ENCODE measurements at places on chromosomes 11 and 22.
A peak's percentile ranks its signal among the peaks of the same experiment; 100 is the strongest.

DNA sequence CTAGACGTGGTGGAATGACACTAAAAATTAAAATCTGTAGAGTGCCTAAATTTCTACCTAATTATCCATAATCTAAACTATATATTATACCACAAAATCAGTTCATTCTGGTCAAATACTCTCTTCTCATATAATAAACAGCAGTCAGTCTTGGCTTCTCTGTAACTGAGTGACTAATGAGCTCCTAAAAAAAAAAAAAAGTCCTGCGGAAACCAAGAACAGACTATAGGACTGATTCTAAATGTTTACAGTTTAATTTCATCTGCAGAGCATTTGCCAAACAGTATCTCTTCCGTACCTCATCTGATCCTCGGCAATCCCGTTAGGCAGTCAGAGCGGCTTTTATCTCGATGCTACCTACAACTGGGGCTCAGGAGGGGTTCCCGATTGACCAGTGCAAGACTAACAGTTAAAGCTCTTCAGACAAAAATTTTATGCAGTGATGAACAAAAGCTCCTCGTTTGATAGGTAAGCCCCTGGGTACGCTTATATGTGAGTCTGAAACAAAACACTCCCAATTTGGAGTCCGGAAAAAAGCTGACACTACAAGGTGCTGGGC is 686 bp downstream of the KIF18A start:
- no peak for DNase-seq

DNA sequence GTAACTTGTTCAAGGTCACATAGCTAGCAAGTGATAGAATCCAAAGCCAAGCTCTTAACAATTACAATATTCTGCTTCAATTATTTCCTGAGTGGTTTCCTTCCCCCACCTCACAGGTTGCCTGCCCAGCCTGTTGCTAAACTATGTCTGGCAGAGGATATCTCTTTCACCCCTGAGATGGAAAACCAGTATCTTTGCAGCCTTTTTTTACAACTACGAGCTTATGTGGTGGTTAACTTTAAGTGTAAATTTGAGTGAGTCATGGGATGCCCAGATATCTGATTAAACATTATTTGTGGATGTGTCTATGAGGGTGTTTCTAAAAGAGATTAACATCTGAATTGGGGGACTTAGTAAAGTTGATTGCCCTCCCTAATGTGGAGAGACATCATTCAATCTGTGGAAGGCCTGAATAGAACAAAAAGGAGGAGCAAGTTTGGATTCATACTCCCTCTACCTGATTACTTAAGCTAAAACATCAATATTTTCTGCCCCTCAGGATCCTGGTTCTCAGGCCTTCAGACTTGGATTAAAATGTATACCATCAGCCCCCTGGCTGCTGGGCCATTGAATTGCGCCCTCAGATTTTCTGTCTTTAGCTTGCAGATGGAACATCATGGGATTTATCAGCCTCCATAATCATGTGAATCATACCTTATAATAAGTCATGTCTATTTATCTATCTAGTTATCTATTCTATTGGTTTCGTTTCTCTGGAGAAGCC is 911.9 kb downstream of the METTL15 start:
- DNase-seq: no peak

GRCh38 chr22:44719586-44720368 is 17.8 kb downstream of the PRR5 start:
- no peak for DNase-seq

GRCh38 chr11:32420937-32421901 is 14.1 kb downstream of the WT1 start:
- no peak for DNase-seq

- DNase-seq: no peak
Measured at GRCh38 chr22:45218976-45219375, 21.7 kb downstream of the KIAA0930 start.

- no peak for DNase-seq
Measured at GRCh38 chr11:122789907-122790306, 48.4 kb upstream of the CRTAM start.

DNA sequence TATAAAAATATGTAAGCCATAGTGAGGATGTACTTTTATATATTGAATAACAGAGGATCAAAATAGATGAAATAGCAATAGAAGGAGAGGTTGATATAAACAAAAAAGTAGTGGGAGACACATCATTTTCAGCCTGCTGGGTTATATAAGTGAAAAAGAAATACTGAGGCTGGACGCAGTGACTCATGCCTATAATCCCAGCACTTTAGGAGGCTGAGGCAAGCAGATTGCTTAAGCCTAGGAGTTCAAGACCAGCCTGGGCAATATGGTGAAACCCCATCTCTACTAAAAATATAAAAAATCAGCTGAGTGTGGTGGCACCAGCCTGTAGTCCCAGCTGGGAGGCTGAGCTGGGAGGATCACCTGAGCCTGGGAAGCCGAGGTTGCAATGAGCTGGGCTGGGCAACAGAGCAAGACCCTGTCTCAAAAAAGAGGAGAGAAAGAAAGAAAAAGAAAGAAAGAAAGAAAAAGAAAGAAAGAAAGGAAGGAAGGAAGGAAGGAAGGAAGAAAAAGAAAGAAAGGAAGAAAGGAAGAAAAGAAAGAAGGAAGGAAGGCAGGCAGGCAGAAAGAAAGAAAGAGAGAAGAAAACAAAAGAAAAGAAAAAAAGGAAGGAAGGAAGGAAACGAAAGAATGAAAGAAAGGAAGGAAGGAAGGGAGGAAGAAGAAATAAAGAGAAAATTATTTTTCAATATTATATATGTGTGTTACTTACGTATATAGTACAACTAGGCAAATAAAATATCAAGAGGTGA is 7.0 kb upstream of the P2RY2 start:
- DNase-seq: no peak

DNA sequence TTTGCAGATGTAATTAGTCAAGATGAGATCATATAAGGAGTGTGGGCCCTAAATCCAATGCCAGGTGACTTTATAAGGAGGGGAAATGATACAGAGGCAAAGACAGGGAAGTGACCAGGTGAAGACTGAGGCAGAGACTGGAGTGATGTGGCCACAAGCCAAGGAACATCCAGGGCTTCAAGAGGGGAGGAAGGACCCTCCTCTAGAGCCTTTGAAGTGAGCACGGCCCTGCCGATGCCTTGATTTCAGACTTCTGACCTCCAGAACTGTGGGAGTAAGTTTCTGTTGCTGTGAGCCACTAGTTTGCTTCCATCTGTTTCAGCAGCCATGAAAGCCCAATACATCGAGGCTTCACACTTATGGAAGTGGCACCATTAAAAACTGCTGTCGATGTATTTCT is 78.7 kb downstream of the SHANK2 start:
- no peak for DNase-seq

GRCh38 chr11:65554057-65554818 is 3.9 kb downstream of the LTBP3 start:
- no peak for DNase-seq

DNA sequence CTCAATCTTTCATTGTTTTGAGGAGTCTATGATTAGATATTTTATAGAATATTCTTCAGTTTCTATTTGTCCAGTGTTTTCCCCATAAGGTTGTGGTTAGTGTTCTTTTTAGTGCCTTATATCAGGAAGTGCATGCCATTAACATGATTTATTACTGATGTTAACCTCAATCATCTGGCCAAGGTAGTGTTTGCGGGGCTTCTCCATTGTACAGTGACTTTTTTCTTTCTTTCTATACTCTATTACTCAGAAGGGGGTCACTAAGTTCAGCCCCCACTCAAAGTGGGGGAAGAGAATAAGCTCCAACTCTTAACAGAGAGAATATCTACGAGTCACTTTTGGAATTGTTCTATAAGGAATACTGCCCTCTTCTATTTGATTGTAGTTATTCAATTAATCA is 415.8 kb downstream of the DYNC2H1 start:
- DNase-seq: no peak

- no peak for DNase-seq
Measured at GRCh38 chr11:62909107-62909894, 11.9 kb downstream of the CHRM1 start.

DNA sequence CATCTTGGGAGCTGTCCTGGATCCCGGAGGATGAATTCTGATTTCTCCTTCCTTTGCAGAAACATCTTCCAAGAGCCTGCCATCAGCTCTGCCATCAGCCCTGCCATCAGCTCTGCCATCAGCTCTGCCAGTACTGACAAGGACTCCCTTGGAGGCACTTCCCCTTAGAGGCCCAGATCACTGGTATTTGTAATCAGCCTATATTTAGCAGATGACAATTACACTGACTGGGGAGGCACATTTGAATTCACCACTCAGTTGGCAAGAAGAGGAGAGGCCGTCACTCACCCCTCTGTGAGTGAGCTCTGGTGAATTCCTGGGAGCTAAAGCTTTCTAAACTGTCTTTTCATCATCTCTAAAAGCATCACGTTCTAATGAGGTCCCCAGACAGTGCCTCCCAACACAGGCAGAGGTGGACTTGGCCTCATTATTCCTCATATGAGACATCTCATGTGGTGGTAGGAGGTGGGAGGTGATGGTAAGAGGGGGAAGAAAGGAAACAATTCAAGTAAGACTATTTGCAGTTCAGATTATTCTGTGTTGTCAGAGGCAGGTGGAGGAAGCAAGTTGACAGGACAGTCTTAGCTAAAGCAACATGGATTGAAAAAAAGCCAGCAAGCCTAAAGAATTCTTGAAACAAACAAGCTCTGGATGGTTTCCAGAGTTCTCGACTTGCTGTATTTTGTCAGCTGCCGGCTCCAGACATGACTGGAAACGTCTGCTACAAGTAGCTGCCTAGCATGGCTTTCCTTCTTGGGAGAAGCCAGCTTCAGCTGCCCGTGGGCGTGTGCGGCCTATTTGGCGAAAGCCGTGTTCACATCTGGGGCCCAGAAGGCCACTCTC is 771.7 kb downstream of the TBC1D22A start:
- DNase-seq: no peak

DNA sequence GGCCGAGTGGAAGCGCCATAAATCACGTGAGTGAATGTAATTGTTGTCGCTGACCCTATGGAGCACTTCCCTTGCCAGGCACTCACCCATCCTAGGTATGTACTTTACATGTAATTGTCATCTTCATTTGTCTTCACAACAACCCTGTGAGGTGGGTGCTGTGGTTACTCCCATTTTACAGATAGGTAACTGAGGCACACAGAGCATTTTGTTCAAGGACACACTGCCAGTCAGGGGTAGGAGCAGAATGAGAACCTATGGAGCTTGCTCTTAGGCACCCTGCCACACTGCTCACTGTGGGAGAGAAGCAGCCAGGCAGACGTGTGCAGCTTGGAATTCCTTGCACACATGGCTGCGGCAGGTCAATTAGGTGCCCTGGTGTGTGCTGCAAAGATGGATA is 785 bp upstream of the EFCAB6 start:
- peak; percentile 3 for DNase-seq

DNA sequence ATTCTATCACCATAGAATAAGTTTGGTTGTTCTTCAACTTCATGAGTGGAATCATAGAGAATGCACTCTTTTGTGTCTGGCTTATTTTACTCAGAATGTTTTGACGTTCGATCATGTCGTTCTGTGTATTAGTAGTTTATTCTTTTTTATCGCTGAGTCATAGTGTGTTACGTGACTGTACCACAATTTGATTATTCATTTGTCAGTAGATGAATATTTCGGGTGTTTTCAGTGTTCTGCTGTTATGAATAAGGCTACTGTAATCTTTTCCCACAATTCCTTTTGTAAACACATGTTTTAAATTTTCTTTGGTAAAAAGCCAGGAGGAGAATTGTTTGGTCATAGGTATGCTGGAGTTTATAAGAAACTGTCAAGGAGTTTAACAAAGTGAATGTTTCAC is 279.9 kb upstream of the B3GAT1 start:
- DNase-seq: no peak

DNA sequence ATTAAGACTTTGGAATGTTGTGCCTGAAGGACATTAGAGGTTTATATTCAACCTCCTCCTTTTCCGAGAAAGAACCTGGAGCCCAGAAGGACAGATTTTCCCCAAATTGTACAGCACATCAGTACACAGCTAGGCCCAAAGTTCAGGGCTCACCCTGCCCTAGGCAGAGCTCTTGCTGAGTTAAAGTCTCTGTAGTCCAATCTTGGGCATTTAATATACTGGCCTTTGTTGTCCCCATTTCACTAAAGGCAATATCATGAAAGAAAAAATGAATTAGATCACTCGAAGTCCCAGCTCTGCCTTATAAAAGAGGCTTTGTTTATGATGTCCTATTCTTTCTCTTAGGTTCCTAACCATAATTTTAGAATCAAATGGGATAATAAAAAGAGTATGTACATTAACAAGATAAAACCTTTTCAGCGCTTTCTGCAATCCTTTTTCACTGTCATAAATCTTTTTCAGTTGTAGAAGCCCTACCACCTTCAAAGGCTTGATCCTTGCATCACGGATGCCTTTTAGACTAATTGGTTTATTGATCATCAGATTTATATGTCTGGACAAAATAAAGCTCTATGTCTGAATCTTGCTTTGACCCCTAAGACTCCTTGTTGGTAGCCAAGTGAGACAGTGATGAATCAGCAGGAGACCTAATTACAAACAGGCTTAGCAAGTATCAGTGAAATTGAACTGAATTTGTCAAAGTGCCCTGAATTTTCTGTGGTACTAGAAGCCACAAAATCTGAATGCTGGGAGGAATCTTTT is 39.8 kb downstream of the RELT start:
- no peak for DNase-seq

GRCh38 chr22:32426881-32427280 is 14.8 kb upstream of the RTCB start:
- no peak for DNase-seq
